ENCODE measurements at places on chromosomes 3 and 15.

- no peak for DNase-seq
Observed at GRCh38 chr3:117629505-117629904, 919.9 kb downstream of the TUSC7 start.

- DNase-seq, result no peak
Observed at GRCh38 chr15:66704803-66705153, 2.7 kb downstream of the SMAD6 start.

GRCh38 chr3:53122255-53122932 lies 7.8 kb downstream of the RFT1 start:
- DNase-seq, result no peak

GRCh38 chr3:43316783-43317460 lies 30.6 kb downstream of the SNRK start:
- DNase-seq, result no peak

DNA sequence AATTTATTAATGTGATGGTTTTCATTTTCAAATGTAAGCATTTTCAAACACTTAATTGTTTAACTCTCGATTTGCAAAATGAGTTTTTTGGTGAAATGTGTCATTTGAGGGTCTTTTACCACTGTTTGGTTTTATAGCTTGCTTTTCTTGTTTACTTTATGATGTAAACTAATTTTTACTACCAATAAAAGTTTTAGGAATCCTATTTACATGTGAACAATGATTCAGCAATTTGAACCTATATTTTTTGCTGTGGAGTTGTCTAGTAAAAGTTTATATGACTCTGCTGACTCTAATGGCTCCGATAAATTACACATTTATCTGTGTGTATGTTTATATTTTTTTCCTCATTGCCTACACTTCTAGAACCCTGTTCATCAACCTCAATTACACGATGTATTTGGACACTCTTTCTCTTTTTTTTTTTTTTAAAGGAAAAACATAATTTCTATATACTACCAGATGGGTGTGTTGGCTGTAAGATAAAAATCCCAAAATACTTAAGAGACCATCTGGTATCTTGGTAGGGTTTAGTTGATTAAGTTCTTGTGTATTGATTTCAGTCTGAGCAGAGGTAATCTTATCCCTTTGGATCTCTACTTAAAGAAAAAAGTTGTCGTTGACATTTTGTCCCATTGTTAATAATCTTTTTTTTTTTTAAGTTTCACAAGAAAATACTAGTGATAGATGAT lies 89.5 kb downstream of the PTPRG start:
- no peak for DNase-seq

DNA sequence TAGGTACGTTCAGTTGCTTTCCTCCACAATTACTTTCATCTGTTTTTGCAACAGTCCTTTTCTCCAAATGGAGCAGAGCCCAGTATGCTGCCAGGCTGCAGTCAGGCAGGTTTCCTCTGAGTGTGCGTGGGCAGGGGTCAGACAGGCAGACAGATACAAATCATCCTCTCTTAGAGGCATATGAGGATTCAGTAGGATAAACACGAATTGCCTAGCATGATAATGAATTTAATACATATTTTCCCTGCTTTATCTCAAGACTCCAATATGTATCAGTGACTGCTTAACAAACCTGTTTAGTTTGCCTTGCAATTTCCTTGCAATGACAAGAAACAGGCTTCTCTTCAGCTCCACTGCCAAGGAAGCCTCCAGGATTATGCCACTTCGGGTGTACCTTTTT lies 140.7 kb upstream of the NR2E3 start:
- DNase-seq, result no peak

- DNase-seq, result no peak
Observed at GRCh38 chr15:33124279-33124678, 70.2 kb downstream of the FMN1 start.

DNA sequence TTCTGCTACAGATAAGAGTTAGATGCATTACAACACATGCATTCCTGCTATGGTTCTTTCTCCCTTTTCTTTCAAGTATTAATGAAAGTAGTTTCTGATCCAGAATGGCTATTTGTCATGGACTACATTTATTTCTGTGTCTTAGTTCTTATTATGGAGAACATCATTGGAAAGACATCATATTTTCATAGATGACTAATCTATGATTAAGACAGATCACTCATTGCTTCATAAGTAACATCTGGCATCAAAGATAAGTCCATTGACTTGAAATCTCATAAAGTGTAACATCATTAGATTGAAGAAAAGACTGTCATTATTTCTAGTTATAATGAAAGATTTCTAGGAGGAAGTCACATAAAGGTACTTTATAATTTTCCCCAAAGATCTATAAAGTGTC lies 366.7 kb downstream of the NSUN3 start:
- no peak for DNase-seq

All from activated naive CD4-positive, alpha-beta T cell treated with Interleukin-2 at 50 U/mL for 16 hours (primary cell).